ENCODE measurements at places on chromosomes 7 and 10.

DNA sequence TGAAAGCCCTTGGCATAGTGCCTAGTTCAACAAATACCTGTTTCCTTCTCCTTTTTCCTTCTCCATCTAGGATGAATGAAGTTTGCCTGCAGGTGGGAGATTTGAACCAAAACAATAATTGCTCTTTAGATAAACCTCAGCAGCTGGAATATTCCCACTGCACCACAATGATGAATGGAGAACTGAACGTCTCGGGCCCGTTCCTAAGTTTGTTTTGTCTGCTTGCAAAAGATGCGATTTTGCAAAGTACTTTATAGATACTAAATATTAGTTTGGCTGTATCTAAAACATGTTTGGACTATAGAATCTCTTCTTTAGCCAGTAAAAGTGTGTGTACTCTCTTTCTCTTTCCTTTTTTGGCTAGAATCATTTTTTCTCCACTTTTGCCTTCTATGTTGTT lies 75.8 kb upstream of the BMPER start:
- no peak for DNase-seq

DNA sequence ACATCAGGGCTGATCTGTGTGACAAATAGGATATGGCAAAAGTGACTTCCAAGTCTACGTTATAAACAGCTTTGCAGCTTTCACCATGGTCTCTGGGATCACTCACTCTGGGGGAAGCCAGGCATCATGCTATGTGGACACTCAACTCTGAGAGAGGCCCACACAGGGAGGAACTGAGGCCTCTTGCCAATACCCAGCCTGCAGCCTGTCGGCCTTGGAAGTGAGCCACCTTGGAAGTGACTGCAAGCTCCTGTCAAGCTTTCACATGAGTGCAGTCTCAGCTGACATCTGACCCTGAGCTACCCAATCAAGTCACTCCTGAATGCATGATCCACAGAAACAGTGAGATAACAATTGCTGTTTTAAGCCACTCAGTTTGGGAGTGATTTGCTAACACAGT lies 56.5 kb downstream of the MMRN2 start:
- no peak for DNase-seq

DNA sequence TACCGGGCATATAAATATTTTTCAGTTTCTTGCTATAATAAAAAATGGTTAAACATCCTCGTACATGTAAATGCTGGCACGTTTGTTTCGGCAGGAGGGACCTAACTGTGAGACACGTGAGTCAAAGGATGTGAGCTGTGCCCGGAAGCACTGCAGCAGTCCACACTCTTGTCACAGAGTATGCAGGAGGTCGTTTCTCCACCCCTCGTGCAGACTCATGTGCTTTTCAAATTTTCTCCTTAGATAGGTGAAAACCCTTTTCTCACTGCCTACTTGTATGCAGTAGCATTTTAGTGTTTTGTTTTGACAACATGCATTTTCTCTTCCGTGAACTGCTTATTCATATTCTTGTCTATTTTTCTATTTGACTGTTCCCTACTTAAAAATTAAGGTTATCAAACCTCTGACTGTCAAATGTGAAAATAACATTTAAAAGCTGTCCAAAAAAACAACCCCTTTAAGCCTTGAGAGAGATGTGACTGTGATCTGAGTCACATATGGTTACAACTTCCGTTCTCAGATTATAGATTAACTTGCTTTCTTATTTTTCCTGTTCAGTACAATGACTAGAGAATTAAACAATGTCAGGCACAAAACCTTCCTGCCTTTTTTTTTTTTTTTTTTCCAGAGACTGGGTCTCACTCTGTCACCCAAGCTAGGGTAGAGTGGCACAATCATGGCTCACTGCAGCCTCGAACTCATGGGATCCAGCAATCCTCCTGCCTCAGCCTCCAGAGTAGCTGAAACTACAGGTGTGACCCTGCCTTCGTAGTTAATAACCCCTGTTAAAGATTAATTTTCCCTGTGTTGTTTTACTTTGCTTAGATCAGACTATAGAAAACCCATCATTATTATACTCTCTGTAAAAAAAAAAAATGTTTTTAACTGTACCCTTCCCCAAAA lies 45.1 kb downstream of the DPY19L1 start:
- DNase-seq: no peak

- DNase-seq: no peak
Measured at GRCh38 chr10:102397222-102398171, 2.0 kb downstream of the NFKB2 start.

DNA sequence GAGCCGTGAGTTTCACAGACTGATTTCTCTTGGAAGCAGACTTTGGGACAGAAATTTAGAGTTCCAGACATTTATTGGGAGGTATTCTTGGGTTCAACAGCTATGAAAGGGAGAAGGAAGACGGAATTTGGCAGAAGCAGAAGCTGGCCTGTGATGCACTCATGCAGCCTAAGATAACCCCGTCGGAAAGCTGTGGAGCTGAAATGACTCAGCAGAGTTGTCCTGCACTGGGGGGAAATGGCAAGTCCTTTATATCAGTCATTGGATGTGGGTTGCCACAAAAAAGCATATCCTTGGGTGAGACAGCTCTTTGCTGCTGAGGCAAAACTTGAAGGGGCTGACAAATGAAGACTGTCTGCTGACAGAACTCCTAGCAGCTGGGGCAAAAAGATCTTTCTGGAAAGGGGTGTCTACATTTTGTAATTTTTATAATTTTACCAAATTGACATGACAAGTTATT lies 11.5 kb upstream of the MICU1 start:
- no peak for DNase-seq

- no peak for DNase-seq
Measured at GRCh38 chr7:128065872-128066271, 34.6 kb upstream of the LRRC4 start.

Measured in HEK293T (cell line).